ENCODE measurements at places on chromosomes 6 and 20.
A peak's percentile ranks its signal among the peaks of the same experiment; 100 is the strongest.

GRCh38 chr6:67210450-67210849 is 1424.6 kb upstream of the ADGRB3 start:
- H3K4me3 ChIP-seq, result no peak overlapping the region
- H3K36me3 ChIP-seq, result no peaks in the 10 kb centered on the region
- H3K27ac ChIP-seq, result no peak overlapping the region
- H3K27me3 ChIP-seq, result no peaks in the 10 kb centered on the region

- H3K4me1 ChIP-seq, result no peaks in the 10 kb centered on the region
- H3K36me3 ChIP-seq, result no peaks in the 10 kb centered on the region
- H3K4me3 ChIP-seq, result no peak overlapping the region
- no peaks in the 10 kb centered on the region for H3K27me3 ChIP-seq
- no peak for DNase-seq
Measured at GRCh38 chr6:10302566-10303235, 112.2 kb downstream of the TFAP2A start.

GRCh38 chr6:63527658-63528514 is 44.4 kb upstream of the LOC128125822 start:
- no peaks in the 10 kb centered on the region for H3K36me3 ChIP-seq
- H3K4me1 ChIP-seq, result peaks cover 22% of the 10 kb centered on the region
- H3K27ac ChIP-seq, result peak overlapping the region; percentile 72
- H3K27me3 ChIP-seq, result no peaks in the 10 kb centered on the region

DNA sequence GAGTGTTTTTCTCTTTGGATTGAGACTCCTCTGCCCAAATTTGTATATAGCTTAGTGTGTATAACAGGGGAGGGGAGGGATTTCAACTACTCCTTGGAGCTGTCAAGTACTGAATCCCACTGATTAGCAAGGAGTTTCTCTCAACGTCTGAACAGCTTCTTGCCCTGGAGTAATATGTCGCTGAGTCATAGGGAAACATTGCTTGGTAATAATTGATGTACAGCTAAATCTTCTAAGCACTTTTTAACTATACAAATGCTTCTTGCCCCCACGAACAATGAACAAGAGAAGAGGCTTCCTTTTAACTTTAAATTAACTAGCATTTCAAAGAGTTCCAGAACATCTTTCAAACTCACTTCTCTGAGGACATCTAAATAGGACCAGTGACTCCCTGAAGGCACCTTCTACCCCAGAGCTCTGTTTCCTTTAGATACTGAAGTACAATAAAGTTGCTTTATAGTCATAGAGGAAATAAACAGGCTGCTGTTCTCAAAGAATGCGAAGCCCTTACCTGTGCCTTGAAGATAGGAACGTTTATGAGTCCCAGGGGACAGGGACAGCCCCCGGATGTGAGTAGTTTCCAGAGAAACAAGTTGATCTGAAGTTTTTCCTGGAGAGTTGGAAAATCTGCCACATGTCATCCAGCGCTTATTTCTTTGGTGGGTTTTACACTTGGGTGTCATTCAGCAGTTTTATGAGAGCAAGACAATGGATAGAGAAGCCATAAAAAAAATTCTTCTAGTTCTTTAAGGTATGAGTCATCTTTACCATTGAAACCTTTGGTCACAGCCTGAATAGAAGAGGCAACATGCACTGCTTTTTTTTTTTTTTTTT is 462.5 kb upstream of the BTBD3 start:
- 0 out of 2 replicates have a peak overlapping the region, but pooled peaks have one; percentile 10 for H3K27ac ChIP-seq
- DNase-seq, result peak; percentile 74
- H3K4me3 ChIP-seq, result peak overlapping the region; percentile 11
- H3K36me3 ChIP-seq, result no peaks in the 10 kb centered on the region
- H3K4me1 ChIP-seq, result peaks cover 52% of the 10 kb centered on the region
- H3K27me3 ChIP-seq, result no peaks in the 10 kb centered on the region

DNA sequence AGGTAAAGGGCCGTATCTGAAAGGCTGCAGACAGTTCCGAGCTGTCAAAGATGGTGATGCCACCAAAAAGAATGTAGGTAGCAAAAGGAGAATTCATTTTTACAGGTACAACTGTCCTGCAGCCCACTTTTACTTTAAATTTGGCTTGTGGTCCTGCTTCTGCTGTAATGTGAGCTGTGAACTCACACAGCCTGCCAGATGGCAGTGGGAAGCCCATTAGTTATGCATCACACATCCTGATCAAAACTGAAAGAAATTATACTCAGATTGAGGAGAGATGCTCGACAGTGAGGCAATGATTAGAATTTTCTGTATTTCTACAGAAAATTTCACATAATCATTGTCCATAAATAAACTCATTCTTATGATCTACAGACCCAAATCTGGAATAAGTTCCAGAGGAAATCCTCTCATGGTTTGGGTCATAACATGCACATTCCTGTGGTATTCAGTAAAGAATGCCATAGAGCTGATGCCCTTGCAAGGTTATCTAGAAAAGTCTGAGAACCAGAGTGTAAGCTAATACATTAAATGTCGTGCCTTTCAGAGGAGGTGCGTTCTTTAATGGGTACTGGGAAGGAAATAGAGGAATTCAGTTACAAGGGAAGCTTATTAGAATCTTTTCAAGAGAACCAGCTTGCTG is 23.9 kb upstream of the E2F3 start:
- no peak overlapping the region for H3K27ac ChIP-seq
- H3K4me1 ChIP-seq, result peaks cover 28% of the 10 kb centered on the region
- peak; percentile 55 for DNase-seq

GRCh38 chr20:764255-764654 is 4.0 kb downstream of the SLC52A3 start:
- no peak overlapping the region for H3K27ac ChIP-seq
- H3K36me3 ChIP-seq, result no peaks in the 10 kb centered on the region
- no peak for DNase-seq
- H3K4me1 ChIP-seq, result no peaks in the 10 kb centered on the region

GRCh38 chr6:154579485-154579884 is 69.0 kb upstream of the CNKSR3 start:
- H3K36me3 ChIP-seq, result no peaks in the 10 kb centered on the region
- DNase-seq, result peak; percentile 36
- no peak overlapping the region for H3K4me3 ChIP-seq
- H3K4me1 ChIP-seq, result no peaks in the 10 kb centered on the region

- no peaks in the 10 kb centered on the region for H3K4me1 ChIP-seq
- H3K36me3 ChIP-seq, result peaks cover 74% of the 10 kb centered on the region
- H3K27me3 ChIP-seq, result no peaks in the 10 kb centered on the region
- H3K27ac ChIP-seq, result no peak overlapping the region
- DNase-seq, result no peak
Measured at GRCh38 chr6:150967910-150968309, 102.4 kb downstream of the MTHFD1L start.
